ENCODE measurements at places on chromosomes 7 and 10.

DNA sequence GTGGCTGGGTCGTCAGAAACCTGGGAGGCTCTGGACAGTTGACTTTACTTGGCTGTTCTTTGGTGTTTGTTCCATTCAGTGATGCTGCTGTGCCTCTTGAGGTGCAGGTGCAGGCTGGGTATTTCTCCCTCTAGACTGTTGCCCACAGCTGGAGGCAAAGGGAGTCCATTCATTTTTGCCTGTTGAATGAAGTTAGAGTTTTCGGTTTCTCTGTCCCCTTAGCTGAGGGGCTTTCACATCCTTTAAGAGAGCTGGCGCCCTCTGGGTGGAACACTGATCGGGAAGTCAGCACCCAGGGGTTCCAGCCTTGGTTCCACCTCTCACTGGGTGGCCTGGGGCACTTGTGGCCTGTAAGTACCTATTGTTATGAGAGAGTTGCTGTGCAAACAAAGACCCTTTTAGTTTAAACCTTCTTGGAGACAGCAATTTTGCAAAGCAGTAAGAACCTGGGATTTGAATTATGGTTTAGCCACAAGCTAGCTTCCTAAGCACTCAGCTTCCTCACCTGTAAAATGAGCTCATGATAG is 67.2 kb downstream of the GRK5 start:
- DNase-seq, result no peak

DNA sequence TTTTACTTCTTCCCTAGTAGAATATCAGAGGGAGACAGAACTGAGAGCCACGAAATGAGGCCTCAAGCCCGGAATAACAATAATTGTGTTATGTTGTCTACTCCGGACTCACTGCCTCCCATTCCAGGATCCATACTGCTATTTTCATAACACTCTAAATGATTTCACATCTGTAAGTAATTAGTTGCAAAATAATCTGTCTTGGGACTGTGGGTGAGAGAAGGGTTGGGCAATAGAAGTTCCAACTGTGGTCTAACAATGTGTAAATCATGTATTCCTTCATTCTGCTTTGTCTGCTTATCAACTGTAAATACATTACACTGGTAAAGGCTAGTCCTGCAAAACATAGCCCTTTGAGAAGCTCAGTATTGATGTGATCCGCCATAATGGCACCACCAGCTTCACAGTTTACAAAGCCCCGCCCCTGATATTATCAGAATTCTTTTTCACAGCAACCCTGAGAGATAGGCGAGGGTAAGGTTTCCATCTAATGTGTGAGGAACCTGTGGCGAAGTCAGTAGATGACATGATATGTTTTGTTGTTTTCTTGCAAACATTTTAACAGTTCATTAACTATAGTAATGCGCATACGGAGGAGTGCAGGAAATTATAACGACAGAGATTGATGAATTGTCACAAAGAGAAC is 265.7 kb upstream of the BMPER start:
- DNase-seq, result no peak

GRCh38 chr10:132845780-132846595 is 60.0 kb upstream of the NKX6-2 start:
- no peak for DNase-seq

- no peak for DNase-seq
These were observed 6.0 kb downstream of the TEX47 start for GRCh38 chr7:88789480-88790064.

GRCh38 chr7:44750921-44751571 is 2.4 kb downstream of the ZMIZ2 start:
- peak; percentile 42 for DNase-seq

- DNase-seq, result no peak
These were observed 963.7 kb downstream of the REEP3 start for GRCh38 chr10:64484811-64485330.

- DNase-seq, result no peak
These were observed 19.0 kb downstream of the NAPEPLD start for GRCh38 chr7:103129702-103130549.

GRCh38 chr7:116672596-116673456 is 830 bp downstream of the MET start:
- no peak for DNase-seq

DNA sequence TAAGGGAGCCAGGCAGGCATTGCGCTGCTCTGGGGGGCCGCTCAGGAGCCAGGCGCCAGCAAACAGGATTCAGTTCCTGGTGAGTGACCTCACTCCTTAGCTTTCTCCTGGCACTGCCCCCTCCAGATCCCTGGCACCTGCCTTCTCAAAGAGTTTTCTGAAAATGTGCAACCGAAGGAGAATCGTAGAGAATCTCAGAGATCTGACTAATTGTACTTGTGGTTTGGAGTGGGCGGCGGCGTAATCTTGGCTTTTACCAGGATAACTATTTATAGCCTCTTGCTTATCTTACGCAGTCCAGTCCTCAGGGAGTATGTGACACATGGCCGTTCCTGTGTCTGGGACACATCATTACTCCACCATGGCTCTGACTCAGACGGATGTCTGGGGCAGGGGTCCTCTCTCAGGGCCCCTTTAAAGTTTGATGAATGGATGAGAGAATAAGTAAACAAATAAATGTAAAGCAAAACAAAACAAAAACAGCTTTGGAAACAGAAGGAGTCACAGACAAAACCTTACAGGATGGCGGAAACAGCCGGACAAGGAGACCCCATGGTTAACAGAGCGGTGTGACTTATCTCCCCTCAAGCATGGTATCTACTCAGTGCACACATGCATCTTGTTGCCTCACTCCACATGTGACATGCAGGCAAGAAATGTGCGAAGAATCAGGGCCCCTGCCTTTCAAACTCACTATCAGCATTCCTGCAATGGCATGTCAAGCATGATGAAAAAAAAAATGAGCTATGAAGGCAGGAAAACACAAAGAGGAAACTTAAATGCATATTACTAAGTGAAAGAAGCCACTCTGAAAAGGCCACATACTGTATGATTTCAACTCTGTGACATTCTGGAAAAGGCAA is 99.7 kb downstream of the TNS3 start:
- no peak for DNase-seq

DNA sequence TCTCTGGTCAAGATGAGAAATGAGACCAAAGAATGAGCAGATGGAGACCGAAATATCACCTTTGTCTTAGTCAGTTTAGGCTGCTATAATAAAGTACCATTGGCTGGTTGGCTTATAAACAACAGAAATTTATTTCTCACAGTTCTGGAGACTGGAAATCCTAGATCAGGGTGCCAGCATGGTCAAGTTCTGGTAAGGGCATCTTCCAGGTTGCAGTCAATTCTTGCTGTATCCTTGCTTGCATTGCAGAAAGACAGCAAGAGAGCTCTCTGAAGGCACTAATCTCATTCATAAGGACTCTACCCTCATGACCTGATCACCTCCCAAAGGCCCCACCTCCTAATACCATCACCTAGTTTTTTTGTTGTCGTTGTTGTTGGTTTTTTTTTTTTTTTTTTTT is 52.7 kb upstream of the MKLN1 start:
- no peak for DNase-seq

DNA sequence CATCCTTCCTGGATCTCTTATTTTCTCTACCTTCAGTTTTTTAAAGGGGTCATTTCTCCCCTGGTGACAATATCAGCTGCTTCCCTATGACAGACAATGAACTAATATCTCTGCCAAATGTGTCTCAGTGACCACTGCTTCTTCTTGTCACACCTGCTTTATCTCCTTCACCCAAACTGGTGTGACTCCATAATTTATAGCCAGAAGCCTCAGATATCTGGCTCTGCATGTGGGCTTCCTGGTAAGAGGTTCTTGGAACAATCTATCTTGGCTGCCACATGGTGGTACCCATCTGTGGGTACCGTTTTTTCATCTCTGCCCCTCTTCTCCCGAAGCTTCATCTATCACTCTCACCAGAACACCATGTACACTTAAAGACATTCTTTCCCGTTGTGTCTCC is 37.0 kb downstream of the CPVL start:
- no peak for DNase-seq

- no peak for DNase-seq
These were observed 53.0 kb upstream of the NFKB2 start for GRCh38 chr10:102342458-102342857.

GRCh38 chr10:78458983-78459638 is 425.4 kb downstream of the RPS24 start:
- no peak for DNase-seq

DNA sequence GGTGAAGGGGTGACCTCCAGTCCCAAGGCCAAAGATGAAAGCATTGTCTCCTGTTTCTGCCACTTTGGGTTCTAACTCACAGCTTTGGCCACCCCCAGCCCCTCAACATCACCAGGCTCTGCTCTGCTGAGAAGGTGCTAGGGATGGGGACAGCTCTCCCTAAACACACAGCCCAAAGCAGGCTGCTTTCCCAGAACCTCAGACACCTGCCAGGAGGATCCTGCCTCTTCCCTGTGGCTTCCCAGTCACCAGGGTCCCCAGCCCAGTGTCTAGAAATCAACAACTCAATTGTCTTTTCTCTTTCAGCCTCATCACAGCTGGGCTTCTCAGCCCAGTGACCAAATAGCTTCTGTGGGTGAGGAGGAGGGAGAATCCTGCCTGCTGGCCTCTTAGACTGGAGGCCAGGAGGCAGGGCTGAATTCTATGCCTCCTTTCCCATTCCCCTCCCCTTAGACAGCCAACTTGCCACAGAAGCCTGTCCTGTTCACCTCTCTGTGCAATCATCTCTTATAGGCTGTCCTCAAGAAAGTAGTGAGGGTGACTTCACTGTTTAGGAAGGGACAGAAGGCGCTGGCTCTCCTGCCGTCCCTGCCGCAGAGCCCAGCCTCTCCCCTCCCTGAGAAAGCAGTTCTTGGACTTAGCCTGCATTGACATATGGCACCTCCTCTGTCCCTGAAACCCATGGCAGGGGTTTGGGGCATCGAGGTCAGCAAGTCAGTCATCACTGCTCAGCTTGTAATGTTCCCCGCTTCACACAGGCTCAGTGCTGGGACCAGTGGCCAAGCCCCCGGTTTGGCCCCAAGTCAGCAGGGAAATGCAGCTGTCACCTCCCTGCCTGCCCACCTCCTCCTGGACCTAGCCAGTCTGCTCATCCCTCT is 3.7 kb downstream of the FGF8 start:
- no peak for DNase-seq

DNA sequence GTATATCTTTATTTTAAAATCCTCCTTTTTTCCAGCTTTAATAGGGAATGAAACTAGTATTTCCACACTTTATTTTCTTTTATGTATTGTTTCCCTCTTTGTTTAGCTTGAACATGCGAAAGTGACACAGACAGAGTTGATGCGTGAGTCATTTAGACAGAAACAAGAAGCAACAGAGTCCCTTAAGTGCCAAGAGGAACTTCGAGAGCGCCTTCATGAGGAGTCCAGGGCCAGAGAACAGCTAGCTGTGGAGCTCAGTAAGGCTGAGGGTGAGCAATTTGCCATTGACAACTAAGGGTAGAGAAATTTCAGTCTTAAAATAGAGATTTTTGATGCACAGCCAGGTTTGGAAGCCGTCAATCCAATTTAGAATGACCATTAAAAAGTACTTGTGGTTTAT is 73.1 kb downstream of the CYP51A1 start:
- DNase-seq, result no peak

- DNase-seq, result no peak
These were observed 535.6 kb downstream of the CNTNAP2 start for GRCh38 chr7:146652176-146652575.

DNA sequence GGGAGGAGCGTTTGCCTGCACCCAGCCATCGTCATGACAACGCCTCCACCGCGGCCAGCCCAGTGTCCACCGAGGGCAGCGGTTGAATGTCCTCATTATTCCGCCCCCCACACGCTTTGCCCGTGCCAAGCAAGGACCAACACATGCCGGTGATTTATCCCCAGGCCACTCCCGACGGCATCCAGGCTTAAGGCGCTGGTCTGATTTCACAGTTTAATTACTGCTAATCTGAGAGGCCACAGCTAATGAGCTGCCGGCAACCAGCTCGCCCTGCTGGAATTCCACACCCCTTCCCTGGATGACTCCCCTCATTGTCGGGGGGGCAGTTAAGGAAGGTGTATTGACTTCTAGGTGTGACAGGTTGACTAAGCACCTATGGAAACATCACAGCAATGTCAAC is 432.3 kb downstream of the DNAJB6 start:
- no peak for DNase-seq

DNA sequence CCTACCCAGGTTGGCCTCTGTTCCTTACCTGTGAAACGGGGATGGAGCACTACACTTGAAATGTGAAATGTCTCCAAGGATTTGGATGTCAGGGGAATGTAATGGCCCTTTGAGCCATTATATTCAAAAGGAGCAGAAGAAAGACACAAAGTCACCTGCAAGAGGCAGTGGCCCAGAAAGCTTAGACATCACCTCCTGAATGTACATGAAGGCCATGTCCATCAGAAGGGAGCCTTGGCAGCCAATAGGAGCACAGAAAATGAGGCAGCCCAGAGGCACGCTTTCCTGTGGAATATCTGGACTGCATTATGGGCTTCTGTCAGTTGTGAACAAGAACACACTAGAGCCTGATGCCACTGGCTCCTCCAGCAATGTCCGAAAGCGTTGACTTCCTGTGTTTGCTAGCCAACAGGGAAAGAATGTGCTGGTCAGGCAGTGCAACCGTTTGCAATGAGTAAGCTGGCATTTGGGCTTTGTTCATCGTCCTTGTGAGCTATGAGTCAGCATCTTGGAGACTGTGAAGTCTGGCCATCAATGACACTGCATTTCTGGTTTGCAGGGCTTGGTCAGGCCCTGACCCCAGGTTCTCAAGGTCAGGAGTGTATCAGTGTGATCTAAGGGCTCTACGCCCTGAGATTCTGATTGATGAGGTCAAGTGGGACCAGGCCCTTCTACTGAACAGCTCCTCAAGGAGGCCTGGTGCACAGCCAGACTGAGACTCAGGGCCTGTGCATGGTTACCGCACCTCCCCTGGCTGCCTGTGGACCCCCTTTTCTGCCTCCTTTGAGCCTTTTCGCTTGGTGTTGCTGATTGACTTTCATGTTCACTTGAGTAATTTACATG is 222.4 kb downstream of the RPS24 start:
- DNase-seq, result no peak

GRCh38 chr10:96500519-96500918 is 13.2 kb downstream of the TLL2 start:
- DNase-seq, result no peak

- no peak for DNase-seq
These were observed 467.4 kb downstream of the TYW1 start for GRCh38 chr7:67463983-67464382.

GRCh38 chr7:106417273-106417902 is 132.6 kb upstream of the NAMPT start:
- no peak for DNase-seq

DNA sequence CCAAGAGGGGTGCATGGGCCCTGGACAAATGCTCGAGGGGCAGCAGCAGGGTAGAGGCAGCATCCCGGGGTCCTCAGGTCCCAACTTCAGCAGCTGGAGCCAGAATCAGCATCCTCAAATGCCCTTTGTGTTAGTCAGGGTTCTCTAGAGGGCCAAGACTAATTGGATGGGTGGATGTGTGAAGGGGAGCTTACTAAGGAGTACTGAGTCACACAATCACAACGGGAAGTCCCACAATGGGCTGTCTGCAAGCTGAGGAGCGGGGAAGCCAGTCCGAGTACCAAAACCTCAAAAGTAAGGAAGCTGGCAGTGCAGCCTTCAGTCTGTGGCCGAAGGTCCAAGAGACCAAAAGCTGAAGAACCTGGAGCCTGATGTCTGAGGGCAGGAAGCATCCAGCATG is 162.9 kb upstream of the TCERG1L start:
- no peak for DNase-seq

GRCh38 chr10:12186323-12186722 is 9.4 kb downstream of the NUDT5 start:
- no peak for DNase-seq
